ENCODE measurements at places on chromosomes 3 and 15. TPM values are rescaled to one million over a fixed set of nuclear protein-coding genes. Genes with fewer than 3 reads are reported as not detected.

ISG20 gene
- 3.4 TPM for polyA plus RNA-seq

CILP gene
- polyA plus RNA-seq: not detected

EXD1 gene
- 0.78 TPM for polyA plus RNA-seq

PCNP gene
- polyA plus RNA-seq: 120 TPM

SEMA3G gene
- polyA plus RNA-seq: 0.20 TPM

SCN5A gene
- not detected for polyA plus RNA-seq

ARL14 gene
- polyA plus RNA-seq: not detected

NBEAL2 gene
- not detected for polyA plus RNA-seq

CEP19 gene
- 5.1 TPM for polyA plus RNA-seq

POTEB2 gene
- not detected for polyA plus RNA-seq

Data from Purkinje cell (primary cell).